ACHN (cell line): ENCODE measurements at places on chromosomes 5 and 9.

DNA sequence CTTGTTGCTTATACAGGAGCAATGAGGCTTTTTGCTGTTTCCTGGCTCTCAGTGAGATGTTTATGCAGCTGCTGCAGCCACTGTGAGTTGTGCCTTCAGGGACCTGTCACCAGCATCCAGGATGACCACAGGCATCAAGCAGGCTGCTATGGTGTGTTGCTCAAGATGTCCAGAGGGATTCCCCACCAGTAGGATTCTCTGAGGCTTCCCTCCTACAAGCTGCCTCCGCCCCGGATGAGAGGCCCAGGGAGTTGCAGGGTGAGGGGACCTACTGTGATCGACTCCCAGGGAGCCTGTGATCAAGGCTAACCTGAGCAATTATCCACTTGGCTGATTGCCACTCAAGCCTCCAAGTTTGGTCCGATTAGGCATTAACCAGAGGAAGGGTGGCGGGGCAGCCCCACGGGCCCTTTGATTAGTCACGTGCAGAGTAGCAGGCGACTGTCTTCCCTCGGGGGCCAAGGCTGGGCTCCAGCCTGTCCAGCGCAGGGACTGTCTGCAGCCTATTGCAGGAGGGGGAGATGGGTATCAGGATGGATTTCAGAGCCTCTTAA is 1.8 kb upstream of the FAT2 start:
- no peak for DNase-seq

GRCh38 chr5:177113566-177114424 is 19.8 kb upstream of the NSD1 start:
- peak; percentile 65 for DNase-seq

DNA sequence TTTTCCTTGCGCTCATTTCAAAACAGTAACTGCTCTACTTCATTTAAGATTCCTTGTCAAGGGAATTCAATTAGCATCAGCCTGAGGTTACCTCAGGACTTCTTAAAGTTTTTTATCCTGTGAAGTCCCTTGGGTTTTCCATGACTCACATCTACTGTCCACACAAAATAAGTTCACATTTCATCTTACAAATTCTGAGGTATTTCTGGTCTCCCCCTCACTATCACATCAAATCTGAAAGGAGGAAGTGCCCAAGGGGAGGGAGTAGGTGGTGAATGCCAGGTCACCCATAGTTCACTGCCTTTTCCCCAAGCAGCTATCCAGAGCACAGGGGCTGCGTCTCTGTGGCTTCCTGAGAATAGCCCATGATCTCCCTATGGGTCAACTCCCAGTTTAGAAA is 227.1 kb upstream of the NREP start:
- no peak for DNase-seq

- no peak for DNase-seq
These were observed 276.0 kb downstream of the TENT4A start for GRCh38 chr5:6989230-6989629.
